ENCODE measurements at places on chromosomes 16 and 17.

DNA sequence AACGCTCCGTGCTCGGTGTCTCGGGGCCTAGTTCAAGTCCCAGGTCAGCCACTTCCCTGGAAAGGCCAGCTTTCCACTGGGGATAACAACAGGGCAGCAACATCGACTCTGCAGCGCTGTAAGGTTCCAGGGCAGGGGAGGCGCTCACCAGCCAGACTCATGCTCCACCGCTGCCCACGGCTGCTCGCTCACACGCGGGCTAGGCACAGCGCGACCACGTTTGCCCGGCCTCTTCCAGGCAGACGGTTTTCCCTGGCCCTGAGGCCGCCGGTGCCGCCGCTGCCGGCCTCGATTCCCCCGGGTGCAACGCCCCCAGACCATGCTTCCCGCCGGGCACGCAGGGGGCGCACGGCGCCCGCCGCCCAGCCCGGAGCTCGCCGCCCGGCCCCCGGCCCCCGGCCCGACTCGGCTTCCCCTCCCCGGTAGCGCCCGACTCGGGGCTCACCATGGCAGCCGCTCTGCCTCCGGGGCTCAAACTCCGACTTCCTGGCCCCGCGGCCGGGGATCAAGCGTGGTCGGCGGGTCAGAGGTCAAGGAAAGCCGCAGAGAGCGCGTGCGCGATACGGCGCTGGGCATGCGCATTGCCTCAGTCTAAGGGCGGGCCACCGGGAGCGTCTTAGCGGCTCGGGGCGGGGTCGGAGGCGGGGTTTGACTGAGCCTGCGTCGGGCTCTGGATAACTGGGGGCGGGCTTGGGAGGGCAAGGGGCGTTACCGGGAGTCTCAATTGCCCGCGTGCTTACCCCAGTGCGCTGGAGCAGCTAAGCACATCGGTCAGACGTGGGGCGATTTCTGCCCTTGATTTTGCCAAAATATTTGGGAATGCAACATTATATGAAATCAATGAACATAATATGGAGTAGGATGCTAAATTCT, at the start of gene PAM16:
Gene PAM16 (minus strand): TSS at position 535 of the 873 bp plus-strand sequence. CDS start 87 bp downstream, at position 448.
- H3K27me3 ChIP-seq, result no peaks in the 10 kb centered on the region
- peak; percentile 97 for DNase-seq
- H3K4me3 ChIP-seq, result peak within 1 kb of the TSS; percentile 96
- peak within 1 kb of the TSS; percentile 69 for H3K27ac ChIP-seq

DNA sequence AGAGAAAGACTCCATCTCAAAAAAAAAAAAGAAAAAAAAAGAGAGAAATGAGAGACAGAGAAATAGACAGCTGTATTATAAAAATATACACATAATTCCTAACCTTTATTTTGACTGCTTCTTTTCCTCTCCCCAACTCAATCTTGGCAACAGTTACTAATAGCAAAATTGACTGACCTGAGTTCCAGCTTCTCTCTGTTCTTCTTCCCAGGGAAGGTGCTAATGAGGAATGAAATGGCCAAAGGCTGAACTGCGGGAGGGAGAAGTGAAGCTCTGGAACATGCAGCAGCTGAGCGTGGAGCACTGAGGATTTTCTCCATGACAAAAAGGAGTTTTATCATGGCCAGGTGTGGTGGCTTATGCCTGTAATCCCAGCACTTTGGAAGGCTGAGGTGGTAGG, 25.2 kb upstream of the PRKCA start:
- H3K36me3 ChIP-seq, result no peaks in the 10 kb centered on the region
- no peak overlapping the region for H3K27ac ChIP-seq
- no peak for DNase-seq

GRCh38 chr16:56600398-56600999, 7.9 kb upstream of the MT2A start:
- no peak for DNase-seq
- no peaks in the 10 kb centered on the region for H3K27me3 ChIP-seq
- H3K4me1 ChIP-seq, result no peaks in the 10 kb centered on the region
- no peak overlapping the region for H3K27ac ChIP-seq
- no peaks in the 10 kb centered on the region for H3K36me3 ChIP-seq

DNA sequence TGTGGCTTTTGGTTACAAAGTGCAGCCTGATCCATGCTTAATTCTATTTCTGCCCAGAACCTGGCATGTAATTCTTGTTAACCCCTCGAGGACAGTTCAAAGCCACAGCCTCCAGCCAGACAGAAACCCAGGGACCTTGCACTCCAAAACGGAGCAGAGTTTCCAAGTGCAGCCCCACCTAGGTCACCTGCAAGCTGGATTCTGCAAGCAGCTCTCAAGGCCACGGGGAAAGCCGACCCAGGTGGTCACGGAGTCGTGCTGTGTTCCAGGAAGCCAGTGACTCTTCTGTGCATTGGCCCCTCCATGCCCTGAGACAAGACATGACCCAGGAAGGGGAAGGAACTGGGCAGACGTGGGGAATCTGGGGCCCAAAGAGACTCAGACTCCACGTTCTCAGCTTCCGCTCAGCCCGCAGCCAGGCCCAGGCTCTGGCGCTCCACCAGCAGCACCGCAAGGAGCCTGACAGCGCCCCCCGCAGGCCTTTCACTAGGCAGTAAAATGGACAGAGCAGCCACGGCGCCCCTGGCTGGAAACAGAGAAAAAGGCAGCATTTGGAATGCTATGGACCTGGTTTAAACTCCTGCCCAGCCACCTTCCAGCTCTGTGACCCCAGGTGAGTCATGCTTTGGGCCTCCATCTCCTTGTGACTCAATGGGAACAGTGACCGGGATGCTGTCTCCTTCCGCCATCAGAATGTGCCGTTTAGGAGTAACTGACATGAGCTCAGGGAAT, 27.3 kb upstream of the GSG1L start:
- peaks cover 6% of the 10 kb centered on the region for H3K36me3 ChIP-seq
- H3K4me3 ChIP-seq, result no peak overlapping the region
- H3K27ac ChIP-seq, result no peak overlapping the region
- no peaks in the 10 kb centered on the region for H3K27me3 ChIP-seq

DNA sequence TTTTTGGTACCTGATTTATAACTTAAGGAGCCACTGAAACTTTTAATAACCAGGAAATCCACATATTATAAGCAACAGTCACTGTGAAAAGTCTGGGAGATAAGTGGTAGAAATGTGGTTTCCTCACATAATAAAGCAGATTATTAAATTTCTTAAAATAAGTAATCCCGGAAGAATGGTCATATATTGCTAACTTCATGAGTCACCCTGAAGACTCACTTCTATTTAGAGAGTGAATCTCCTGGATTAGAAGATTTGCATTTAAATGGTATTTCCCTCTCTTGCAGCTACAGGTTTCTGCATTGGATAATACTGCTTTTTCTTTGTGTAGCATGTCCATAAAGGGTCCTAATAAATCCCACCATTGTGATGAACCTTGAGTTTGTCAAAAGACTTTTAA, 1286.8 kb upstream of the CDH8 start:
- H3K27ac ChIP-seq, result no peak overlapping the region
- no peaks in the 10 kb centered on the region for H3K27me3 ChIP-seq
- DNase-seq, result no peak
- H3K4me1 ChIP-seq, result no peaks in the 10 kb centered on the region
- no peaks in the 10 kb centered on the region for H3K36me3 ChIP-seq

DNA sequence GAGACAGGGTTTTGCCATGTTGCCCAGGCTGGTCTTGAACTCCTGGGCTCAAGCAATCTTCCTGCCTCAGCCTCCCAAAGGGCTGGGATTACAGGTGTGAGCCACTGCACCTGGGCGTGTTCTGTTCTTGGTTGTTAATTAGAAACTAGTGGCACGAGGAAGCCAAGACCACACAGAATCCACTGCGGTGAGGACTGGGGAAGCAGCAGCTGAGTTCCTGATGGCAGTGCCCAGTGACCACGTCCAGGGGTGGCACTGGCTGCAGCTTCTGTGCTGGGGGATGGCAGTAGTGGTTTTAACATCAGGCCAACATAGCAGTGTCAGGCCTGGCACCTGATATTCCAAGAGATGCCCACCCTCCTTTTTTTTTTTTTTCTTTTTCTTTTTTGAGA, 39.7 kb upstream of the NDRG4 start:
- no peak overlapping the region for H3K4me3 ChIP-seq
- H3K4me1 ChIP-seq, result peaks cover 12% of the 10 kb centered on the region
- no peak overlapping the region for H3K27ac ChIP-seq
- no peak for DNase-seq
- peaks cover 33% of the 10 kb centered on the region for H3K27me3 ChIP-seq

DNA sequence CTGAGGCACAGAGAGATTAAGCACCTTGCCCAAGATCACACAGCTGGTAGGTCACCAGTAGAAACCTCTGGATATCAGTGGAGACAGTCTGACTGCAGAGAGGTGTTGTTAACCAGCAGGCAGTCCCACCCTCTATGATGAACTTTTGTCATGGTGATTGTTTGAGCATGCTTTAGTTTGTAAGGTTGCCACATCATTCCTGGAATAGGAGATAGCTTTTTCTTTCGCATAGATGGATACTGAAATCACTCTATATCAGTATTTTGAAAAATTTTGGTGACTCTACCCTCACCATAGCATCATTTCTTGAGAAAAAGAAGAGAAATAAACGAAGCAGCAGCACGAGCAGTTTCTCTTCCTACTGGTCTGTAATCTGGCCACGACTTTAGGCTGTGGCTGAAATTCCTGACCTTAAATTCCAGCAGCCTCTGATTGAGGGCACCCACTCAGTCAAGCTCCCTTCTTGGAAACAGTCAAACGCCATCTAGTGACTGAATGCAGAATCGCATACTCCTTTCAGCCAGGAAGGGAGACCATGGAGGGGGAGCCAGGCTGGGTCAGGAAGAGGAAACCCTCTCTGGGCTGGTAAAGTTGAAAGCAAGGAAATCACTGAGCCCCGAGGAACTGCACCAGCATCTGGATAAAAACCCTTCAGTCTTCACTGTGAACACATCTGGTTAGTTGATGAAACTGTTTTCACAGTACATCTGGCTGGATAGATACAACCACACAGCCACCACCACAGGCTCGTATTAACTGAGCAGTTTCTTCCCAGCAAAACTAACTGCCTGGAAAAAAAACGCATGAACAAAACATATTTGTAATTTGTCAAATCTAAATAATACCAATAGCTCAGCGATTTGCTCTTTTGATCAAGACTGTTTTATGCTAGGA, 108.5 kb upstream of the XYLT1 start:
- H3K36me3 ChIP-seq, result no peaks in the 10 kb centered on the region
- H3K27ac ChIP-seq, result no peak overlapping the region
- no peaks in the 10 kb centered on the region for H3K27me3 ChIP-seq

GRCh38 chr17:72175787-72176515, 55.1 kb downstream of the SOX9 start:
- H3K27ac ChIP-seq, result no peak overlapping the region
- no peak overlapping the region for H3K4me3 ChIP-seq
- H3K36me3 ChIP-seq, result no peaks in the 10 kb centered on the region
- H3K4me1 ChIP-seq, result no peaks in the 10 kb centered on the region
- no peak for DNase-seq

GRCh38 chr17:74935585-74936469, at the start of gene OTOP3:
Gene OTOP3 (plus strand): TSS chr17:74935898. CDS start chr17:74935922, 24 bp downstream.
- no peak within 1 kb of the TSS for H3K4me3 ChIP-seq
- no peak within 1 kb of the TSS for H3K27ac ChIP-seq
- DNase-seq, result no peak
- H3K4me1 ChIP-seq, result peaks cover 9% of the 10 kb centered on the region

- no peak for DNase-seq
- H3K4me1 ChIP-seq, result peaks cover 42% of the 10 kb centered on the region
- no peaks in the 10 kb centered on the region for H3K27me3 ChIP-seq
- peaks cover 15% of the 10 kb centered on the region for H3K36me3 ChIP-seq
- peak overlapping the region; percentile 81 for H3K4me3 ChIP-seq
Measured at GRCh38 chr17:10698096-10698818, 863 bp downstream of the ADPRM start.

GRCh38 chr16:50425648-50426047, 56.9 kb upstream of the BRD7 start:
- no peaks in the 10 kb centered on the region for H3K36me3 ChIP-seq
- peaks cover 5% of the 10 kb centered on the region for H3K27me3 ChIP-seq
- no peak overlapping the region for H3K27ac ChIP-seq
- H3K4me3 ChIP-seq, result no peak overlapping the region

- H3K4me1 ChIP-seq, result peaks cover 31% of the 10 kb centered on the region
- H3K36me3 ChIP-seq, result no peaks in the 10 kb centered on the region
- H3K4me3 ChIP-seq, result peak overlapping the region; percentile 40
- DNase-seq, result no peak
- H3K27me3 ChIP-seq, result no peaks in the 10 kb centered on the region
Measured at GRCh38 chr17:59783221-59784047, 76.0 kb downstream of the VMP1 start.

- H3K4me1 ChIP-seq, result peaks cover 4% of the 10 kb centered on the region
- H3K27me3 ChIP-seq, result no peaks in the 10 kb centered on the region
- no peak overlapping the region for H3K4me3 ChIP-seq
- no peaks in the 10 kb centered on the region for H3K36me3 ChIP-seq
- H3K27ac ChIP-seq, result no peak overlapping the region
Measured at GRCh38 chr16:20938426-20938825, 37.9 kb downstream of the LYRM1 start.

GRCh38 chr16:12575288-12575687, 228.4 kb downstream of the CPPED1 start:
- no peak overlapping the region for H3K27ac ChIP-seq

DNA sequence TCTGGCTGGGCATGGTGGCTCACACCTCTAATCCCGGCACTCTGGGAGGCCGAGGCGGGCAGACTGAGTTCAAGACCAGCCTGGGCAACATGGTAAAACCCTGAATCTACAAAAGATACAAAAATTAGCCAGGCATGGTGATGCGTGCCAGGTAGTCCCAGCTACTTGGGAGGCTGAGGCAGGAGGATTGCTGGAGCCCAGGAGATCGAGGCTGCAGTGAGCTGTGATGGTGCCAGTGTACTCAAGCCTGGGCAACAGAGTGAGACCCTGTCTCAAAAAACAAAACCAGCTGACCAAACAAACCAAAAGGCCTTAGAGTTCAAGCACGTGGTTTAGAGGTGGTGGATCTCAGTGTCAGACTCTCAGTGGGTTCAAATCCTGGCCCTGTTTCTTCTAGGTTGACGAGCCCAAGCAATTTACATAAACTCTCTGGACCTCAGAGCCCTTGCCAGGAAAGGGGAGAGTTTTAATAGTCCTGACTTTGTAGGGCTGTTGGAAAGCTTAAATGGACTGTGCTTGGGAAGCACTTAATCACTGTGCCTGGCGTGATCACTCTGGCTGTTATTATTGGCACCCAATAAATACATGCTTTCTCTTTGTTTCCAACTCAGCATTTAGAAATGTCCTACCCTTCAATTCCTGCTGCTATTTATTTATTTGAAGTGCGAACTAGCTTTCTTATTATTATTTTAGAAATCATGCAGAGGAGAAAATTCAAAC, 44.7 kb downstream of the ABCC1 start:
- H3K4me3 ChIP-seq, result no peak overlapping the region
- H3K36me3 ChIP-seq, result peaks cover 11% of the 10 kb centered on the region
- H3K27me3 ChIP-seq, result no peaks in the 10 kb centered on the region
- no peak for DNase-seq
- H3K27ac ChIP-seq, result no peak overlapping the region
- peaks cover 14% of the 10 kb centered on the region for H3K4me1 ChIP-seq

DNA sequence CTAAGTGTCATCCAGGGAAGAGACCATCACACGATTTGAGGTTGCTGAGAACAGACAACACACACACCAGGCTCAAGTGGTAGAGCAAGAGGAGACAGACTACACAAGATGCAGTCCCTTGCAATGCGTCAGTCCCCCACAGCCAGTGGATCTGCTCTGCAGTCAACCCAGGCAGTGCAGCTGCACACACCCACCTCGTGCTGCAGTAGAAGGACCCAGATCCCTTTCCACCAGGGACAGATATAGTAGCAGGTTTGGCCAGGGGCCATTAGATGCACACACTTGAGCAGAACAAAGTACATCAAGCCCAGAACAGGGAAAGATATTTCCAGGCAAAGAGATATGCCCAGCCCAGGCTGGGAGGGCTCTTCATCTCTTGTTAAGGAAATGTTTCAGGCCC, 112.9 kb downstream of the GRIN2A start:
- DNase-seq, result no peak
- no peaks in the 10 kb centered on the region for H3K4me1 ChIP-seq
- H3K27ac ChIP-seq, result no peak overlapping the region
- no peaks in the 10 kb centered on the region for H3K27me3 ChIP-seq

GRCh38 chr17:60159479-60159866, 9.7 kb downstream of the CA4 start:
- no peak overlapping the region for H3K27ac ChIP-seq
- no peaks in the 10 kb centered on the region for H3K4me1 ChIP-seq
- no peak for DNase-seq
